ENCODE measurements at places on chromosomes 16 and 17.

DNA sequence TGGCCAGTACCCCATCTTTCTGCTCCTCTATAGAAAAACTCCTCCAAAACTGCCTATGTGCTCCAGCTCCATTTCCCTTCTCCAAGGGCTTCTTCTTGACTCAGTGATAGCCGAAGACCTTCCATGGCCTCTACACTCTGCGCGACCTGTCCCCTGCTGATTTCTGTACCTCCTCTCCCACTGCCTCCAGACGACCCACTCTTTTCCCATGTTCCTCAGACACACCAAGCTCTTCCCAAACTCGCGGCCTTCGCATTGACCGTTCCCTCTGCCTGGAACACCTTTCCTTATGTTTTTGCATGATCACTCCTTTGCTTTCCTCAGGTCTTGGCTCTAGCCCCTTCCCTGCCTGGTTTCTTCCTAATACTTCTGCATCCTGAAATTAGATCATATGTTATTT is 255.6 kb upstream of the SDK2 start:
- no peak for DNase-seq

GRCh38 chr16:28166394-28167208 is 45.2 kb downstream of the XPO6 start:
- DNase-seq: no peak

DNA sequence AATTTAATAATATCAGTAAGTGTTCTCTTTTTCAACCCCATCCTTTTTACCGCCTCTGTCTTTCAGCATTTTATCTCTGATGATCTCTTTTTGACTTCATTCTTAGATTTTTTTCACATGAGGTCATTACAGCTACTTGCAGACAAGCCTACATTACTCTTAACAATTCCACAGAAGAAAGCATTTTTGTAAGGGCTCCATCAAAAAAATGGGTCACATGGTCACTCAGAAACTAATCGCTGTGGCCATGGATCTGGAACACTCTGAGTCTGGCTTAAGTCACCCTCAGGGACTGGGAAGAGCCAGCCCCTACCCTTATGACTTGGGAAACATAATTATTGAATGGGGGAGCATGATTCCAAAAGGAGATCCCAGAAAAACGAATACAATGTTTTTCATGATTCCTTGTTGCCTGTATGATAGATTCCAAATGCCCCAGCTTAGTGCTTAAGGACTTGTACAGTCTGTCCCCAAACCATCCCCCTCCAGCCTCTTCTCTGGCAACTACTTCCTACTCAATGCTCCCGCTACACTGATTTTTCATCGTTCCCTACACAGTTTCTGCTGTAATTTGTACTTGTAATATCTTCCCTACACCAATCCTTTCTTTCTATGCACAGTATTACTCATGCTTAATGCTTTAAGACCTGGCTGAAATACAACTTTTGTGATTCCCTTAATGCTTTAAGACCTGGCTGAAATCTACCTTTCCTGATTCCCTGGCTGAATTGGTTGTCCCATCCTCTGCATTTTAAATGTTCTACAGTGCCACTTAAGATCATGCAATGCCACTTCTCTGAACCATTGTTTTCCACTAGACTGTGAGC is 457.8 kb downstream of the HS3ST4 start:
- no peak for DNase-seq

- DNase-seq: no peak
Measured at GRCh38 chr17:7261379-7262191, 693 bp downstream of the CLDN7 start.

DNA sequence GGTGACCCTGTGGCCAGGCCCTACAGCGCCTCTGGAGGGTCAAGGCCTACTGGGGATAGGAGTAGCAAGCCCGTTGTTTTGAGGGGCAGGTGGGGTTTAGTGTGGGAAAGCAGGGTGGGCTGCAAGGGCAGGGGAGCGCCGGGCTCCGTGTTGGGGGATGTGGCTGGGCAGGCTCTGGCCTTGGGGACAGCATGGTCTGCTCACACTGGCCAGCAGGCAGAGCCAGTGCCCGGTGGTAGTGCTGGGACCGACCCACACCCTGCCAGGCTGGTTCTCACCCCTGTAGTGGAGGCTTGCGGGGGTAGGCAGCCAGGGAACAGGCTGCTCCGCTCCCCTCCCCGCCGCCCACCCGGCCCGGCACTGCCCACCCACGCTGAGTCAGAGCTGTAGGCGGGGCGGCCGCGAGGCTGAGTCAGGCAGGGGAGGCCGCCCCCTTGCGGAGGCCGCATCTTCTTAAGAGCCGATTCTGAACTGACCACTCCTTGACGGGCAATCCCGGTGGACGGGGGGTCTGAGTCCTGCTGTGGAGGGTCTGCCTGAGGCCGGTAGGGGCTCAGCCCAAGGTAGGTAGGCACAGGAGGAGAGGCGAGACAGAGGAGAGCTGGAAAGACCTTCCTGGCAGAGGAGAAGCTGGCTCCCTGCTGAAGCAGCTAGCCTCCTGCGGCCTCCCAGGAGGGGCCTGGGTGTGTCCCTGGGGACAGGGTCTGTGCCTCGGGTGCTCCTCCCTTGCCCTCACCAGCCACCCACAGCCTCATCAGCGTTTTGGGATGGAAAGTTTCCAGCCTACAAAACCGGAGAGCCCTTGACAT is 62.4 kb downstream of the BAIAP2 start:
- peak; percentile 13 for DNase-seq
